ENCODE measurements at places on chromosomes 1 and 21.

GRCh38 chr1:155278689-155279160 is 1.5 kb downstream of the HCN3 start:
- DNase-seq, result no peak

GRCh38 chr1:184911103-184911745 is 63.1 kb downstream of the NIBAN1 start:
- DNase-seq, result no peak

GRCh38 chr1:227921461-227922185 is 26.1 kb downstream of the WNT9A start:
- DNase-seq, result no peak

- DNase-seq, result no peak
Measured at GRCh38 chr1:71046891-71047634, 553 bp downstream of the PTGER3 start.

GRCh38 chr1:226894826-226895225 is 24.4 kb downstream of the PSEN2 start:
- DNase-seq, result no peak
